ENCODE measurements at places on chromosomes 13 and 19.

DNA sequence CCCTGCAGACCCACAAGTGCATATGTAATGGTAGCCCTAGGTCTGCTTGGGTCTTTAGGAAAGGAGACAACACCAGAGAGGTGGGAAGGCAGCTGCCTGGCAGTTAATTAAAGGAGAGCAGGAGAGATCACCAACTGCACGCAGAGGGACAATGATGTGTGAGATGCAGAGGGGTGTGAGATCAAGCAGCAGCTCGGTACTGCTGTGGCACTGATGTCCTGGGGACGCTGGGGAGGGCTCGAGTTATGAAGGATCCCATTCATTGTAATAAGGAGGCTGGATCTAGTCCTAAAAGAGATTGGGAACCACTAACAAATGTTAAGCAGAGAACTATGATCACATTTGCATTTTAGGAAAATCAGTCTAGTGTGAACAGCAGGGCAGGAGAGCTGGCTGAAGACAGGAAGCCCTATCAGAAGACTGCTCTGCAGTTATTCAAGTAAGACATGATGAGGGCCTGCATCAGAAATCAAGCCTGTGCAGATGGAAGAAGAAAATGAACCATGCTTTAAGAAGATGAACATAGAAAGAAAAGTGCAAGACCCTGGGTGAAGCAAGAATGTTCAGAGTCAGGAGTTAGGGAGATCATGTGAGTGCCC is 80.4 kb downstream of the DLEU7 start:
- DNase-seq = peak; percentile 39

- DNase-seq = no peak
Observed at GRCh38 chr13:91297503-91297902, 50.0 kb upstream of the MIR17HG start.

GRCh38 chr13:90702050-90702449 is 645.4 kb upstream of the MIR17HG start:
- DNase-seq = no peak

DNA sequence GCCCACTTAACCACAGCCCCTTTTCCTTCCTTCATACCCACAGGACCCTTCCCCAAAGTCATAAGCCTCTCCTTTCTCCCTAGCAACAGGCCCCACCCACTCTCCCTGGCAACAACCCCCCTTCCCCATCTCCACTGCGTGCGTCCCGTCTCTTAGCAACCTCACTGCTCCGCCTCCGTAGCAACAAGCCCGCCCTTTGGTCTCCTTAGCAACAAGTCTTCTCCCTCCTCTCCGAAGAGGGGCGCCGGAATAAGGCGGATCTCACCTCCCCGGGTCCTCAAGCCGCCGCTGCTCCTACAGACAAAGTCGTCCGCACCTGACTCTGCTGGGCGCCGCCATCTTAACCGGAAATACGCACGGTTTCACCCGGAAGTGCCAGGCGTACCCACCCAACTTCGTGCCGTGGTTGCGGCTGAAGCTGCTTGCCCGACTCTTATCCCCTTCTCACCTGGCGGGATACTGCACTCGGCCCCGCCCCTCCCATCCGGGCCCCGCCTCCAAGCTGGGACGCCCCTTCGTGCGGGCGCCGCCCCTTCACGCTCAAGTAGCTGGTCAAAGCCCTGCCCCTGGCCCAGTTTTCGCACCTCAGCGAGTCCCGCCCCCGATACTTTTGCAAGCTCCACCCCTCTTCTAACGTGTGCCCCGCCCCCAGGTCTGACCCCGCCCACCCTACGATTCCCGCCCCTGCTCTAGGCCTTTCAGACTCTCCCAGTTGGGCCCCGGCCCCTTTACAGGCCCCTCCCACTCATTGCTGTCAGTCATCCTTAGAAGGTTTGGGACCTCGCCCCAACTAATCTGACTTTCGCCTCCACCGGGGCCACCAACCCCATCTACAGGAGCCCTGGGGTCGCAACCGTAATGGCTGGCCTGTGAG is at the start of gene HSPBP1:
Gene HSPBP1, minus strand, starts transcription at position 341 of the 874 bp plus-strand sequence. CDS start 502 bp downstream, outside the sequence.
- DNase-seq = peak; percentile 89

DNA sequence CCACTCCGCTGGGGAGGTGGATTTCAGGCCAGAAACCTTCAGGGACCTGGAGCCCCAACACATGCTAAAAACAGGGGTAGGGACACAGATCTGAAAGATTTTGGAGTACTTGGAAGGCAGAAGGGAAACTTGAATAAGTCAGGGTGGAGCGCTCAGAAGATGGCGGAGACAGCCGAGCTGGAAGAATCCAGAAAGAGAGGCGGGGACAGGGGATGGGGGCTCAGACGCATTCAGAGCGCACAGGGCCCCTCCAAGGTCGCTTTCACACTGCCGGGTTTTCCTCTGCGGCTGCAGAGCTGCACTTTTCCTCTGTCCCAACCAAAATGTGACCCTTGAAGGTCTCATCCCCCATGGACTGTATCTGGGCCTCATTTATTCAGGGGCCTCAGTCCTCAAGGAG is 56.9 kb downstream of the ERICH4 start:
- no peak for DNase-seq

- no peak for DNase-seq
Observed at GRCh38 chr19:53041366-53041765, 3.2 kb upstream of the ERVV-2 start.

GRCh38 chr13:23628250-23628649 is 58.0 kb downstream of the TNFRSF19 start:
- no peak for DNase-seq

DNA sequence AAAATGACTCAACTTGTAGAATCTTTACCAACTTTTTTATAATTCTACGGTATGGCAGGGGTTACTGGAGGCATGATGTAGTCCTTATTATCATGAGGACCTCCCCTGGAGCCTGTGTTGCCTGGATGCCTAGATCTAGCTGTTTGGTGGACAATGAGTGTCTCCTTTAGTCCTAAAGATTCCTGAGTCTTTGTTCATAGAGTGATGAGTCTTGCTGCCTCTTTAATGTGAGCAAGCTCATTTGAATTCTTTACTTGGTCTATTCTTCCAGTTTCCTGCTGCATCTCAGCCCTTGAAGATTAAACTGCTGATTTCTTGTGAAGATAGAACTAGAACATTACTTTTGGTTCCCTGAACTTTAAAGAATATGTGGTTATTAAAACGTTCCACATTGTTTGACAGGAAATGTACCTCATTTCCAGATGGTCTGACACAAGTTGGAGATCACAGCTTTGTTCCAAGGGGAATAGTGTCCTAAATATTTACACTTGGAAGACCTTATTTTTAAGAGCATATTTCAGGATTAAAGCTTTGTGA is 51.9 kb downstream of the SLAIN1 start:
- DNase-seq = no peak

DNA sequence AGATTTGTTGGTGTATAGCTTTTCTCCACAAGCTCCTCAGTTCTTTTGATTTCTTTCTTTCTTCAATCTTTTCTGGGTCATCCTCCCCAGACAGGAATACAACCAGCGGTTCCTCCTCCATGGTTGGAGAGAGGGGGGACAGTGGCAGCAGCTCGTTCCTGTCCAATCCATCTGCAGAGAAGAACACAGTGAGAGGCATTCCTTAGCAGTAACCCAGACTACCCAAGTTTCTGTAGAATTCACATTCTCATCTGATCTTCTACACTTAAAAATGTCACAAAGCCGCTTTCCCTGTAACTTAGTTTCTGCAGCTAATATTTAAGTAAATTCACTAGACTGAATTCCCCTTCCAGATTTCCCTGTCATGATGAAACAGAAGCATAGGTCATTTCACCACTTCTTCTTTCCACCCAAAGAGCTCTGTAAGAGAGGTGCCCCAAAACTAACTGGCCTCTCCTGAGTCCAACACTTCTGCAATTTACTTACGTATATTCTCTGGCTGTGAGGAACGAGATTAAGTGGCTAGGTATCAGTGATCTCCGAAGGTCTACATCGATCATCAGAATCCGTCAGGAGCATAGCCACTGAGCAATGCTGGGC is 171.9 kb downstream of the TBC1D4 start:
- peak; percentile 47 for DNase-seq

DNA sequence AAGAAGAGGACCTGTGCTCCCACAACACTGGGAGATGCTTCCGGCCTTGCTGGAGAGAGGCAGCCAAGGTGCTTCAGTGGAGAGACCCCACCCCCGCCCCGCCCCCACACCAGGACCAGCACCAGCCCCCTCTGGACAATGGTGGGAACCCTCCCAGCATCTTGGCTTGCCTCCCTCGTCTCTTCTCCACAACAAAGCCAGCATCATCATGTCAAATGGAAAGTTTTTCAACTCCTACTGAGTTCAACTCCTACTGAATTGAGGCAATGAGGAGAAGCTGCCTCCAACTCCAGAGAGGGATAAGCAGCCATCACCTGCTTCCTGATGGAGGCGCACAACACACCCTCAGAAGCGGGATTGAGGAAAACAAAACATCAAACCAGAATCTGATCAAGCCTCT is 12.8 kb downstream of the DEDD2 start:
- no peak for DNase-seq

DNA sequence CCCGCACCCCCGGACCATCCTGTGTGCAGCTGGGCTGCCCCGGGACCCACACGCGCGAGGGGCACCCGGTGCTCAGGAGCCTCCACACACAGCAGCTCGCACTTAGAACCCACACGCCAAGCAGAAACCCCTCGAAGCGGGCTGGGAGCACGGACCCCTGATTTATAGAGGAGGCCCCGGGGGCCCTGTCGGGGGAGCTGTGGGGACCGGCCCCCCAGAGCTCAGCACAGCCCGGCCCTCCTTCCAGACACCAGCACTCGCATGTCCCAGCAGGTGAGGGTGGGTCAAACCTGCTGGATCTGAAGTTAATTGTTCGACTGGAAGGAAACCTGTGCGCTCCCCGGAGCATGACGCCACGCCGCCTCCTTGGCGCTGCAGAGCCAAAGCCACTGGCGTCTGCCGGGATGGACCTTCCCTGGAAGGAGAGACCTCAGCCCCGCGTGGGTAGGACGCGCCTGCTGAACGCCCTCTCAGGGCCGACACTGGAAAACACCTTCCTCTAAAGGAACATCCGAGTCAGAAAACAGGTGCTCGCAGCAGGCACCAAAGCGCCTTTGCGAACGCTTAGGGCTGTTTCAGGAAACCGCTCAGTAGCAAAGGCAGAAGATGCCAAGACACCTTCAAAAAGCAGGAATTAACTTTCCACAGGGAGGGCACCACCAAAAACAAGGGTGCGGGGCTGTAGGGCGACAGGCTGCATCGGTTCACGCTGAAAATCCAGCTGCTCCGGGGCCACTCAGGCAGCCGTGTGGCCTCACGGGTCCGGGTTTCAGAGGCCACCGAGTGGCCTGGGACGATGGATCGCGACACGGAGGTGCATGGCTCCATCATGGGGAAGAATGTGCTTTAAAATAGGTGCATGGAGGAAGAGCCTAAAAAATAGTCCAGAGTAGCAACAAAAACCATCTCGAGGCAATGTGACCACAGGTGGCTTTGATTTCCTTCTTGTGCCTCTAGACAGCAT is 37.8 kb upstream of the GRTP1 start:
- DNase-seq = no peak

GRCh38 chr13:36297366-36298338 is at the start of gene CCDC169:
TSS of gene CCDC169 (minus strand) at chr13:36297814. CDS start at chr13:36297719, 95 bp downstream.
- DNase-seq = peak; percentile 38

DNA sequence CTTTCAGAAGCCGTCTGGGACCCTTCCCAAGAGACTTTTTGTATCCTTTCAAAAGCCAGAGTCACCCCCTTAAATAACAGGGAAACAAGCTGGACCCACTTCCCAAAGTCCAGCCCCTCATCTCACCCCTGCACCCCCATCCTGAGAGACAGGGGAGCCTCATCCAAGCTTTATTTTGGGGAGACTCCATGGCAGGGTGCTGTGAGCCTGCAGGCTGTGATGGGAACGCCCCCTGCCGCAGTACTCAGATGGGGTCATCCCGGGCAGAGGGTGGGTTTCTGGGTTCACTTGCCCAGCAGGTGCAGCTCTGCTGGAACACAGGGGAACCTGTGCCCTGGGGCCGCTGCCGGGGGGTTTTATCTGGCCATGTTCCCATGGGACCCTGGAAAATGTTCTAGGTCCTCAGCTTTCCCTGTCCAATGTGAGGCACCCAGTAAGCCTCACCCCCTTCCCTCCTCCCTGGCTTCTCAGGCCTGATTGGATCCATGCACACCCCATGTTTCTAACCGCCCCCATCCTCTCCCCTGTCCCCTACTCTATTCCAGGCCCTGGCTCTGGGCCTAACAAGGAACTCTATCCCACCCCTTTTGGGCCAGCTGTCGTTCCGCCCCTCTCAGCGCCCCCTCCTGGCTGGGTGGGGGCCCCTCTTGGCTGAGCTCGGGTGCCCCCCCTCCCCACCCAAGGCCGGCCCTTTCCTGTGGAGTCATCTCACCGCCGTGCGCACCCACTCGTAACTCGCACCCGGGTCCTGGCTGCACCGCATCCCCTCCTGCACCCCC is 1.0 kb downstream of the HIF3A start:
- no peak for DNase-seq

- no peak for DNase-seq
Observed at GRCh38 chr13:20775961-20776360, 2.2 kb upstream of the EEF1AKMT1 start.

DNA sequence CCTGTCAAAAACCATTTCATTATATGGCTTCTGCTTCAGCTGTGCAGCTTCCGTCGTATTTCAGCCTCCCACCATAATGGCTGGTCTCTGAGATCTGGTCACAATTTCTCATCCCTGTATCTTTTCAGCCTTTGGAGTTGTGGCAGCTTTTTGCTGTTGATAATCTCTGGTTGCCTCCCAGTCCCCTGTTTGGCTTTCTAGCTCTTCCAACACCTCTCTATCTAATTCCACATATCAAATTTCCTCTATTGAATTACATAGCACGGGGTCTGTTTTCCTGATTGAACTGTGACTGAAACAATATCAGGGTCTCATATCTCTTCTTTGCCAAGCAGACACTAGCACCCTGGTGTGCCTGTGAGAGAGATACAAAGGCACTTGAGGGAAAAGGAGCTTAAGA is 222.1 kb upstream of the OBI1 start:
- DNase-seq = no peak

- DNase-seq = no peak
Observed at GRCh38 chr13:62250501-62251201, 835.0 kb upstream of the PCDH20 start.

GRCh38 chr13:90640976-90641375 is 706.5 kb upstream of the MIR17HG start:
- no peak for DNase-seq

DNA sequence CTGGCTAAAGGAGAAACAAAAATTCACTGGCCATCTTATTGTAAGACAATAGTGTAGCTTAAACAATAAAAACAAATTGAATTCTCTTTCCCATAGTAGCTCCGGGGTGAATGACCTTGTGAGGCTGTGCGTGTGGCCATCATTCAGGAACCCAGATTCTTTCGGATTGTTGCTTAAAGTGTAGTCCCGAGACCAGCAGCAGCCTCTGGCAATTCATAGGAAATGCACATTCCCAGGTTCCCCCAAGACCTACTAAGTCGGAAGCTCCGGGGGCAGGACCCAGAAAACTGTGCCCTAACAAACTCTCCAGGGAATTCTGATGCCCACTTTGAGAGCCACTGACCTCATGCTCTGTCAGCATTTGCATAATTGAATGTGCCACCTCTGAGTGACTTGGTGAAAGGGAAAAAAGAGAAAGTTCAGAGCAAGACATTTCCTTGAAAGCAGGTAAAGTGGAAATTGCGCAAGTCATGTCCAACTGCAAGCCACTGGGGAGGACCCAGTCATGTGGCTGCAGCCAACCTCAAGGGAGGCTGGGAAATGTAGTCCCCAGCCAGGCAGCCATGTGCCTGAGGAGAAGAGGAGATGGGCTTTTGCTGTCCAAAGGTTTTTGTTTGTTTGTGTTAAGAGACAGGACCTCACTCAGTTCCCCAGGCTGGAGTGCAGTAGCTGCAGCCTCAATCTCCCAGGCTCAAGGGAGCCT is 50.7 kb upstream of the PNMA8B start:
- DNase-seq = peak; percentile 26
